RPMI7951 (cell line): ENCODE measurements at places on chromosomes 6 and 20.

GRCh38 chr20:40931410-40932044 lies 97.1 kb upstream of the TOP1 start:
- DNase-seq: no peak

DNA sequence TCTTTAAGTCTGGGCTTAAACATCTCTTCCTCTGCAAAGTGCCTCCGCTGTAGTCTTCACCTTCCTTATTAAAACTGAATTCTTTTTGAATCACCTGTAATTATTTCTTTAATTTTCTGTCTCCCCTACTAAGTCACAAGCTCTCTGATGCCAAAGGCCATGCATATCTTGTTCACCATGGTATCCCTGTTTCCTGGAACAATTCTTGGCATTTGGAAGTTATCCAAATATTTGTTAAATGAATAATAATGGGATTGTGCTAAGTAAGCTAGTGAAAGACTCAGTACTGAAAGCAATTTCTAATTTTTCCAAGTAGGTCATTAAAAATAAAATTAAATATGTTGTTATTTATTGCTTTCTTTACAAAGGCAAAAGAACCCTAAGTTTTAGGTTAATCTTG lies 12.2 kb downstream of the SNAP91 start:
- no peak for DNase-seq

GRCh38 chr20:49724408-49725223 lies 10.9 kb upstream of the B4GALT5 start:
- peak; percentile 85 for DNase-seq

GRCh38 chr20:21808863-21809664 lies 103.6 kb downstream of the PAX1 start:
- no peak for DNase-seq
